ENCODE measurements at places on chromosomes 3 and 15.

DNA sequence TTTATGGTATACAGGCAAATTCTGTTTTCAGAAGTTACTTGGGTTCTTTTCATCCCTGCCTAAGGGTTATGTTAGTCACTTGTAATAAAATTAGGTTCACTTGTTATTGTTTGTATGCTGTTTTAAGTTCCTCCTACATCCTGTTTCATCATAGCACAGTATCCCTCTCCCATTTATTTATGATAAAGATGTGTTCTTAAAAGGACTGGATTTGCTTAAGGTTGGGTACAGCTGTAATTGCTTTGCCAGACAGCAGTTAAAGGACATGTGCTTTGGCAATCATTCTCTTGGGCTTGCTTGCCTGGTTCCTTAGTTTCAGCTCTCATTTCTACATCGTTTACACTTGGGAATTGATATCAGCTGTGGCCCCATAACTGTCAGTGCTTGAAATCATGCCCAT is 11.7 kb downstream of the ATP2C1 start:
- peak; percentile 54 for DNase-seq

- DNase-seq = no peak
Measured at GRCh38 chr3:55654123-55654760, 167.1 kb upstream of the WNT5A start.

DNA sequence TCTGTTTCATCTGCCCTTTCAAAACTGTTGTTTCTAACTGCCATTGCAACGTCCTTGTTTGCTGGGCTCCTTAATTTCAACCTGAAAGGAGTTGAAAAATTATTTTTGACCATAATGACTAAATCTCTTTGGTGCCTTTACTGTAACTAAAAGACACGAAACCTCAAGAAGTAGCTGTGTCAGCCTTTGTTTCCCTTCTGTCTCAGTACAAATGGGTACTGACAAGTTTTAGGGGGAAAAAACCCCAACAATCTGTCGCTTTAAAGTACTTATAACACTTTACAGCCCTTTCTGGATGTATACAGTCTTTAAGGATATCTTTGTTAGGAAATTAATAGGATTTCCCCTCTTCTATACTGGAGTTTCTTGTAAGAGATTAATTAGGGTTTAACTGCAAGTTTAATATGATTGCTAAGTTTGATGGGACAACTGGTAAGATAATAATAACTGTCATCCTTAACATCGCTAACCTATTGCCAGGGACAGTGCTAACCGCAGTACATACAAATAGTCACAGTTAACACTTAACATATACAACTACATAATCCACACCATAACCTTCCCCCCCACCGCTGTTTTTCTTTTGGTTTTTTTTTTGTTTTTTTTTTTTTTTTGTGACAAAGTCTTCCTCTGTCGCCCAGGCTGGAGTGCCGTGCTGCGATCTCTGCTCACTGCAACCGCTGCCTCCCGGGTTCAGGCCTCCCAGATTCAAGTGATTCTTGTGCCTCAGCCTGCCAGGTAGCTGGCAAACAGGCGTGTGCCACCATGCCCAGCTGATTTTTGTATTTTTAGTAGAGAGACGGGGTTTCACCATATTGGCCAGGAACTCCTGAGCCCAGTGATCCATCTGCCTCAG is 1.7 kb downstream of the GXYLT2 start:
- DNase-seq = no peak

DNA sequence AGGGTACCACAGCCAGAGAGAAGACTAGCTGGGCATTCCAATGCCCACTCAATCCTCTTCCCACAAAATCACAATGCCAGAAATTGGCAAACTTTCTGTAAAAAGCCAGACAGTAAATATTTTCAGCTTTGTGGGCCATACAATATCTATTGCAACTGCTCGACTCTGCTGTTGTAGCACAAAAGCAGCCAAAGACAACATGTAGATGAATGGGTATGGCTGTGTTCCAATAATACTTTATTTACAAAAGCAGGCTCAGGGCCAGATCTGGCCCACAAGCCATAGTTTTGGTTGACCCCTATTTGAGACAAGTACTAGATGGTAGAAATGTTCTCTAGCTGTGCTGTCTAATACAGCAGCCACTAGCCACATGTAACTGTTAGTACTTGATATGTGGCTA is 330.9 kb downstream of the ERC2 start:
- DNase-seq = peak; percentile 71

GRCh38 chr3:156576651-156577348 is 21.9 kb upstream of the SSR3 start:
- no peak for DNase-seq

DNA sequence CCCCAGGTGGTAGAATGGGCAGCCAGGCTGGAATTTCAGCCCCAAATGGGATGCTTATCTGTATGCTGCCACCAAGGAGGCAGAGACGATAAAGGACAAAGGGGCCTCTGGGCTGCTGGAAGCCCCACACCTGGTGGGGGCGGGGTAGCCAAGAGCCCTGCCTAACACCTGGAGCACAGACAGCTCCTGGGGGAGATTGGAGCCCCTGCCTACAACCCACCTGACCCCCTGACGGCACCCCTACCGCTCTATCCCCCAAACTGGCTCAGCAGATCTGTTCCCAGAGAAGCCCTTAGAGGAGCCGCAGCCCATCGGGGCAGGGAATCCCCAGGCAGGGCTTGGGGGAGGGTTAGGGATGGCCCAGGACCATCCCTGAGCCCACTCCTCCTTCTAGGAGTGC is 15.8 kb upstream of the SEMA3F start:
- no peak for DNase-seq

- DNase-seq = peak; percentile 22
Measured at GRCh38 chr3:49124991-49125670, 4.5 kb upstream of the USP19 start.

DNA sequence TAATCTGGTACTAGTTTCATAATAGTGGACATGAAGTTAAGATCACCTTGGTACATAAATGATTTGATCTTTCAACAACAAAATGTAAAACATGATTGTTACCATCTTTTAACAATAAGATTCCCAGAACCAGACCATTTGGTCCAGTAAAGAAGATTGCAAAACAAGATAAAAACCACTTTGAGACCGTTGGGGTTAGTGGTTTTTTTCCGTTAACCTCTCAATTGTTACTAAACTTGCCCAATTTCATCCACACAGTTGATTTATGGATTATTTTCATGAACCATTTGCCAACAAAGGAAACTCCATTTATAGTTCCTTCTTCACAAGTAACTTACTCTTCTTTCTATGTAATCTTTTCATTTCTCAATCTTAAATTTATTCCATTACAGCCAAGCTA is 53.8 kb downstream of the ATP8B4 start:
- no peak for DNase-seq

GRCh38 chr3:46027736-46028397 is 584 bp upstream of the XCR1 start:
- no peak for DNase-seq

DNA sequence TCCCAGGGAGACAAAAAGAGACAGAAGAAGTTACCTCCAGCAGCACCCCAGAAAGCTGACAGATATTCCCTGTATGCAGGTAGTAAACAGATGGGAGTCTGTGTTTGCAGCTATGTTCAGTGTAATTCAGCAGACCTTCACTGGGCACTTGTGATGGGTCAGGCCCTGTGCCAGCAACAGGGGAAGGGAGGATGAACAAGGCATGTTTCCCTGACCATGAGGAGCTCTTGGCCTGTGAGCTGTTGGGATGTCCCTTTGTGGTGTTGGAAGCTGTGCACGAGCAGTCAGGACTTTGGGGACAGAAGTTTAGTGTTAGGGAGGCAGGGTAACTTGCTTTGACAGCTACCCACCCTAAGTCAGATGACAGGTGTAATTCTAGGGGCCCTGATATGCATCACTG is 106.0 kb upstream of the TRIM42 start:
- DNase-seq = no peak

DNA sequence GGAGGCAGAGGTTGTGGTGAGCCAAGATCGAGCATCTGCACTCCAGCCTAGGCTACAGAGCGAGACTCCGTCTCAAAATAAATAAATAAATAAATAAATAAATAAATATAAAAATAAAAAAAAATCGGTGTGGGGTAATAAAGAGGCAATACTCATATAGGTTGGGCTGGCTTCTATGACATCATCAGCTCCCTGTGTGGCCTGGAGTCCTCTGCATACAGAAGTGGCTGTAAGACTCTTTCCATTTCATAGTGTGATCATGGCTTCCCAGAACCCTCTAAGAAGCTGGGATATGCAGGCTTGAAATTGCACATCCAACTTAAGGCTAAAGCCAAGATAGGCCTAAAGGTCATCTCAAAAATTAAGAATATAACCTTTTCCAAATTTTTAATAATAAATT is 101.6 kb downstream of the ZIC4 start:
- peak; percentile 28 for DNase-seq

- DNase-seq = no peak
Measured at GRCh38 chr3:198106265-198106664, 146.2 kb downstream of the LMLN start.

- no peak for DNase-seq
Measured at GRCh38 chr15:28903555-28903954, 17.8 kb downstream of the APBA2 start.

GRCh38 chr3:53579636-53580035 is 85.2 kb downstream of the CACNA1D start:
- no peak for DNase-seq

DNA sequence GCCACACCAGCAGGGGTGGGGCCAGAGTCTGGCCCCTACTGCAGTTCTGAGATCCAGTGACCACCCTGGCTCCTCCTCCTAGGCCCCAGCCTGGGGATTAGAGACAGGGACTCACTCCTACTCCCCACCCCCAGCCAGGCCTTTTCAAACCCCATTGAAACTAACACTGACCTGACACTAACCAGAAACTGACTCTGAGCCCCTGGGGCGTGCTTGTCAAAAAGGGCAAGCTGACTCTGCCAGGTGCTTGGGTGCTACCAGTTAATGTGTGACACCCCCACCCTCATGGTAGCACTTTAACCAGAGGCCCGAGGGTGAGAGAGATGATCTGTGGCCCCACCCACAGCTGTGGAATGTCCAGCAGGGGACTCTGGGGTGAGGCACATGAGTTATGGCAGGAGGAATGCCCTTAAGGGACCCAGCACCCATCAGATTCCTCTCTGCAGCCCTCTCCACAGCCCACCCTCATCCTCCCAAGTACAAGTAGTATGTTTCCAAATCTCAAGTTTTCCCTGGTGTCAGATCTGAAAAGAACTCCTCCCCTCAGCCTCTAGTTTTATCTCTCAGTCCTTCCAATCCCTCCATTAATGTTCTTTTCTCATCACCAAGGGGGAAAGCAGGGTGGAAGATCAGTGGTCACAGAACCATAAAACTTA is 1.4 kb downstream of the PTH1R start:
- no peak for DNase-seq

GRCh38 chr3:67587301-67587700 is 67.1 kb downstream of the SUCLG2 start:
- no peak for DNase-seq

Data from iris pigment epithelial cell (primary cell).